ENCODE measurements at places on chromosomes 6 and 20.

GRCh38 chr6:166478782-166479592 is 96.2 kb upstream of the MPC1 start:
- DNase-seq, result no peak

- peak; percentile 49 for DNase-seq
Measured at GRCh38 chr6:17167327-17167979, 65.6 kb downstream of the STMND1 start.

DNA sequence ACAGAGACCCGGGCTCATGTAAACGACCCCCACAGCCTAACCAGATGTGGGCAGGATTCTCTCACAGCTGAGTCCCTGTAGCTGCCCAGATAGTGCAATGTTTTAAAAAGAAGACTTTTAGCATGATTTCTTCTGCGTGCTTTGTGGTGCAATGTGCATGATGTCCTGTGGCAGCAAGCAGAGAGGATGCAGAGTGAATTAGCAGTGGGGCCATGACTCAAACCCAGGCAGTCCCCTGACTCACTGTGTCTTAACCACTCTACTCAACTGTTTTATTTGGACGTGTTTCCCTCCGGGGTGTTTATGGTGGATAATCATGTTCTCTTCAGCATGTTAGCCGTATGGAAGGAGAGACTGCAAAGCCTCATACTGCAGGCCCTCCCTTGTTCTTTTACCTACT is 247.9 kb downstream of the SLC24A3 start:
- peak; percentile 48 for DNase-seq

DNA sequence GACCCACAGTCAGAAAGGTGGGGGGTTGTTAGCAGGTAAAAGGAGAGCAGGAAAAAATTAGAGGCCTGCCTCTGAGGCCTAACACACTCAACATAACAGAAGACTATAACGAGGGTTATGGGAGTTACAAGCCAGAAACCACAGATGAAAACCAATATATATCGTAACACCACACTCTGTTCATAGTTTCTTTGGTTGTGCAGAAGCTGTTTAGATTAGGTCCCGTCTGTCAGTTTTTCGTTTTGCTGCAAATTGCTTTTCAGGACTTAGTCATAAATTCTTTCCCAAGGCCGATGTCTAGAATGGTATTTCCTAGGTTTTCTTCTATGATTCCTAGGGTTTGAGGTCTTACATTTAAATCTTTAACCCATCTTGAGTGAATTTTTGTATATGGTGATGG is 3.7 kb upstream of the MAP3K5 start:
- DNase-seq, result no peak

GRCh38 chr20:41177636-41178035 is 40.3 kb downstream of the PLCG1 start:
- DNase-seq, result peak; percentile 97

- DNase-seq, result no peak
Measured at GRCh38 chr6:81734081-81734480, 18.4 kb downstream of the TENT5A start.

- DNase-seq, result no peak
Measured at GRCh38 chr6:170075659-170076223, 215.1 kb downstream of the DLL1 start.

DNA sequence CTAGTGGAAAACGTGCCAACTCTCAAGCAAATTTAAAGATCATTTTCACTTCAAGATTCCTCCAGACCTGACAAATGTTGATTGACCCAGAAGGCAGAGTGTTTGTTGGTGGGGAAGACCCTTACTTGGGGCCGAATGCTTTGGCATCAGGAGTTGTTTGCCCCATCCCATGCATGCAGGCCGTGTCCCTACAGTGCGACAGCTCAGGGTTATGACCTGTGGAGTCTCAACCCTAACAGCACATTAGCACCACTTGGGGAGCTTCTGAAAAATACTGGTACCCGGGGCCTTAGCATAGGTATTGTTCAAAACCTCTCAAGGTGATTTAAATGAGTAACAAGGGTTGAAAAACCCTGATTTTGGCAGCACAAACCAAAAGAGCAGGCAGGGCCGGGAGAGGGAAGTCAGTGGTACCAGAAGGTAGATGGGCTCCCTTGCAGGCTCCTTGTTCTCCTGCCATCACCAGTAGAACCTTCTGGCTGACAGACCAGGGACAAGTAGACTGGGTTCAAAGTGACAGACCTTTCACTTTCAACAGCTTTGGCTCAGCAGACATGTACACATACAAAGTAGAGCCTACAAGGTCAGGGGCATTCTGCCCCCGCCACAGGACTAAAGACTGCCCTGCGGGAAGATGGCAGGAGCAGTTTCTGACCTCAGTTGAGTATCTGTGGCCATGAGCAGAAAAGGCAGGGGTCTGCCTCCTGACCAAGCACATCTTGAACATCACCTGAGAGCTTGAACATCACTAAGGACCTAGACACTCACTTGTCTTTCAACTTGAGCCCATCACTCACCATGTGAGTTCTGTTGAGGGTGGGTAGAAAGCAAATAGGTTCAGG is 39.6 kb downstream of the PLCG1 start:
- no peak for DNase-seq

Data from AG08395 (cell line).